Stimulated activated CD4-positive, alpha-beta T cell treated with anti-CD3 and anti-CD28 coated beads, TNF-alpha, amount 100 ng/mL, for 1 hour (primary cell): ENCODE measurements at places on chromosomes 16 and 17.

GRCh38 chr17:10705727-10706126 is 8.3 kb downstream of the ADPRM start:
- DNase-seq: no peak

DNA sequence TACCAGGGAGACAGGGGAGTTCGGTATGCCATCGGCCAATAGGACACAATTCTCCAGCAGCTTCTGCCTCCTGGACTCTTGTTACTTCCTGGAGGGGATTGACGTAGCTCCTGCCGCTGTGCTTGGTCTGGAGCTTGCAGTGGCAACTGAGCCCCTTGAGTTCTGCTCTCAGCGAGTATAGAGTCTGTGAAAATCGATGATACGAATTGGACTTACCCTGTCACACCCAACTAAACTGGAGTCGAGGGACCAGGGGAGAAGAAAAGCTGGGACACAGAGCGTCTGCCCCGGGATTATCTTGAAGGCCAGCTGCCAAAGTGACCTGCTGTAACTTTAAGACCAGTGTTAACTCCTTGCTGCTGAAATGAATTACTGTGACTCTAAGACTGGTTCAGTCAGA is 22.2 kb downstream of the SEC14L1 start:
- no peak for DNase-seq

DNA sequence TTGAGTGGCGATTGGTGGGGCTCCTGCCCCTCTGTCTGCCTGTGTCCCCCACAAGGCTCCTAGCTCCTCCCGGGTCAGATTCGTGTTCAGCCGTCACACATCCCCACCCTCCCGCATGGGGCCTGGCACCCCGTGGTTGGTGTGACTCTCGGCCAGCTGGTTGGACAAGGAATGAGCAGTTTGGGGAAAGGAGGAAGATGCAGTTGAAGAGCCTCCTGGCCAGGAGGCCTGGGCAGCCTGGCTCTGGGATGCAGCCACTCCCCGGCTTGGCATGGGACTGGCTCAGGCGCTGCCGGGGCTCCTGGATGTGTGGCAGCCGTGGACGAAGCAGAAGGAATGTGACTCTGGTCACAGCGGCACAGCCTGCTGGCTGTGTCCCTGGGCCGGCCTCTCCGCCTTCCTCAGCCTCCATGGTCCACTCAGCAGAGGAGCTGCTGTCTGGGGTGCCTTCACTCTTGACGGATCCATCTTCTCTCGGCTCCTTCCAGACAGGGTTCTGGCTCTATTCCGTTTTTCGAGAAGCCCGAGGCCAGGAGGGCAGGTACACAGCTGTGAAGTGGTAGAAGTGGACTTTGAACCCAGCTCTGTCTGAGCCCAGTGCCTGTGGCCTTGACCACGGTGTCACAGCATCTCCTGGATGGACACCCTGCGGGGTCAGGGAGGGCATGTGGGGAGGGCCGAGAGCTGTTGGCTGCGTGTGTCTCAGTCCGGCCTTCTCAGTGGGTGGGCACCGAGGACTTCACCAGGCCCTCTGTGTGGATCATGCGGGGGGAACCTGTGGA is 2.1 kb downstream of the TRAF7 start:
- no peak for DNase-seq

DNA sequence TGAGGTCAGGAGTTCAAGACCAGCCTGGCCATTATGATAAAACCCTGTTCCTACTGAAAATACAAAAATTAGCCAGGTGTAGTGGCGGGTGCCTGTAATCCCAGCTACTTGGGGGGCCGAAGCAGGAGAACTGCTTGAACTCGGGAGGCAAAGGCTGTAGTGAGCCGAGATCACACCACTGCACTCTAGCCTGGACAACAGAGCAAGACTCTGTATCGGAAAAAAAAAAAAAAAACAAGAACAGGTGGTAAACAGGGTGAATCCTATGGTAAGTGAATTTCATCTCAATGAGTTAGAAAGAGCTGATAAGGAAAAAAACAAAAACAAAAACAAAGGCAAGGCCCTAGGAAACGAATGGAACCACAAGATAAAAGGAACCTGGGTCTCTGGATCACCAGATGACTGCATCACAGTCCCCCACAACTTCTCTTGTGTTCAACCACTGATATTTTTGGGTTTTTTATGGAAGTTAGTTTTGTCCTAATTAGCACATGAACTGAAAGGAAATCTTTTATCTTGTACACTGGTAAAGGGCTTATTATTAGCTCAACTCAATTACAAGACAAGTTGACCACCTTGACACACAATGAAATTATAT is 21.0 kb downstream of the GLG1 start:
- no peak for DNase-seq

- no peak for DNase-seq
These were observed 1.8 kb downstream of the ZNRF1 start for GRCh38 chr16:75000481-75001081.

DNA sequence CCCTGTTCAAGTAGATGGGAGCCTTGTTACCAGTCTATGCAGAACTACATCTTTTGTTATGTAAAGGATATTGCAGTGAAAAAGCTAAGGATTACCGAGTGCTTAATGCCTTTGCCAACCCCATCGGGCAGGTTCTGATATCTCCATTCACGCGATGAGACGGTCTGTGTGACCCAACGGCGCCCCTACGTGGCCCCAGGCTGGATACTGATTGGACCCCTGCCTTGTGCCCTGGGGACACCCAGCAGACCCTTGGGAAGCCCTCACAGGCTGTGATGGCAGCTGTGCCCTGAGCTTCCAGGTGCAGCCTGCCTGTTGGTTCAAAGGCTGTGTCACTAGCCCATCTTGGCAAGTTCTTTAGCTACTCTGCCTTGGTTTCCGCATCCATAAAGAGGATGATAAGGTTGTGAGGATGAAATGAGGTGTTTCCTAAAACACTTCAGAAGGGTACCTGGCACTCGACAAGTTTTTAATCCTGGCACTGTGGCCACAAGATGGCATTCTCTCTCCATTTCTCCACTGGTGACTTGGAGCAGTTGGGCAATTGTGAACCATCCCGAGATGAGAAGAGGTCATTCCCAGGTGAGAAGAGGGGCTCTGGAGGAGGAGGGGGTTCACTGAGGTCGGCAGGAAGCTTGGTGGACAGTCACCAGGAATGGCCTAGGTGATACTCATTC is 33.6 kb downstream of the HAPSTR1 start:
- DNase-seq: no peak
